ENCODE measurements at places on chromosomes 12 and 14.

DNA sequence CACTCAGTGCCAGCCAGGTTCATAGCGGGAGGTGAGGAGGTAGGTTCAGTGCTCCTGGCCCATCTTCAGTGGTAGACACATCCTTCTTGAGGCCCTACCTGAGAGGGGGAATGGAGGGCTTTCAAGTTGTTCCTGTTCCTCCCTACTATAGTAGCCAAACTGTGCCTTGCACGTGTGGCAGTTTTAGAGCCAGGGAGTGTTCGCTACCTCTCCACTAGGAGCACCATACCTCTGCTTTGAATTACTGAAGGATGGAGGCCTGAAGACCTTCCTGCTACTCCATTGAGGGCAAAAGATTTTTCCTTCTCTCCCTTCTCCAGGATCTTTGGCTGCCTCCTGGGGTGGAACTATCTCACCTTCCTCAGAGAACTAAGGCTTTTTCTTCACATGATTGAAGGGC is 5.9 kb upstream of the ALG10 start:
- DNase-seq, result no peak

GRCh38 chr12:896031-896430 is 53.5 kb downstream of the RAD52 start:
- DNase-seq, result no peak

DNA sequence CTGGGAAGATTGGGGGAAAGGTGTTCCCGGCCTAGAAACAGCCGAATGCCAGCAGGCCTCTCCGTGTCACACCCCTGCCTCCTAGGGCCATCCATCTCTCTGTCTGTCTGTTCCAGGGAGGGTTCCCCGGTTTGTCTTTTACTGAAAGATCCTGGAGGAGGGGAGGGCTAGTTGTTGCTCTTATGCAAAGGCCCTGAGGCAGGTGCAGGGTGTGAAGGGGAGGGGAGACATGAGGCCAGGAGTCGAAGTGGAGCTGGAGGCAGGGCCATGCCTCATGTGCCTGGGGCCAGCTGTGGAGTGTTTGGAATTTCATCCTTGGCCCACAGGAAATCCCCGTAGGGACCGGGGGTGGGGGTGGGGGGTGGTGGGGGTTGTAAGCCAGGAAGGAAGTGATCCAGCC is 8.7 kb upstream of the RCOR1 start:
- DNase-seq, result no peak

- DNase-seq, result no peak
Measured at GRCh38 chr12:123479442-123480180, 21.7 kb downstream of the SNRNP35 start.

DNA sequence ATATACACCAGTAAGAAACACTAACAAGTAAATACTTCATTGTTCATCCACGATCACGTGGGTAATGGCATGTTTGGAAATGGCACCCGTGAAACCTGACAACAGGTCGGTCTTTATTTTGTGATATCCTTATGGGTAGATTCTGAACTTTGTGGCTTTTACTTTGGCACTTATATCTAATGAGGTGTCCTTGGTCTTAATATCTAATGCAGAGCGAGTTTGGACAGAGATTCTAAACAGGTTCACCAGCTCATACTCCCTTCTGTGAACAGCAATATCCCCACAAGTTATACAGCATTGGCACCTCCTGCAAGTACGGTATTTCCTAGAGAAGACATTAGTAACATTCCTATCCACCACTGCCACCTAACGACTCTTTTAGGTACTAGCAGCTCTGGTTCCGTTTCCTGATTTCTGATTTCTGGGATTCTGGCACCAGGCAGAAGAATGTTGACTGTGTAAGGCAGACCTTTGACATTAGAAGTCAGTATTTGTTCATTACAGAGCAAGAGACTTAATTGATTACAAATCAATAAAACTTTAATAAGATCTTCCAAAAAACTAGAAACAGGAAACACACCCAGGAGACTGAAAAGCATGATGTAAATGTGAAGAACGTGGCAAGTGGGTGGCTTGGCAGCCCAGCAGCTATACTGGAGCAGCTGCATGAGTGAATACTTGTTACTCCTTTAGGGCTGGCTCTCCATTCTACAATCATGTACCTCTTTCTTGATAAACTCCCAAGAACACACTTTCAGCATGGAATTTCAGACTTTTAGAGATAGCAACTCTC is 2.5 kb downstream of the ANG start:
- DNase-seq, result peak; percentile 18

GRCh38 chr12:56590237-56590830 is 39.8 kb downstream of the BAZ2A start:
- peak; percentile 5 for DNase-seq

DNA sequence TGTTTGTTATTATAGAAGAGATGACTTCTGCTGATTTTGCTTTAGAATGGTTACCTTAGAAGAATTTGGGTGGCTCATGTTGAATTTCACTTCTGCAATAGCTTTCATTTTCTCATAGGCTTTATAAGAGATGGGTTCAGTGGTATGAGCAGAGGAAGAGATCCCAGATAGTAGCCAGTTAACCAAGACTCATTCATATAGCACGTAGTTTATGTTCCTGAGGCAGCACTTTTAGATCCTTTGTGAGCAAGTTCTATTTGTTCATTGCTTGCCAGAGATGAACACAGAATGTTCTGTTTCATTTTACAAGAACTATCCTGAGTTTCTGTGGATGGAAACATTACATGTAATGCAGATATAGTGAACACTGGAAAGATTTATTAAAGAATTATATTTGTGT is 32.2 kb downstream of the RAB21 start:
- no peak for DNase-seq

DNA sequence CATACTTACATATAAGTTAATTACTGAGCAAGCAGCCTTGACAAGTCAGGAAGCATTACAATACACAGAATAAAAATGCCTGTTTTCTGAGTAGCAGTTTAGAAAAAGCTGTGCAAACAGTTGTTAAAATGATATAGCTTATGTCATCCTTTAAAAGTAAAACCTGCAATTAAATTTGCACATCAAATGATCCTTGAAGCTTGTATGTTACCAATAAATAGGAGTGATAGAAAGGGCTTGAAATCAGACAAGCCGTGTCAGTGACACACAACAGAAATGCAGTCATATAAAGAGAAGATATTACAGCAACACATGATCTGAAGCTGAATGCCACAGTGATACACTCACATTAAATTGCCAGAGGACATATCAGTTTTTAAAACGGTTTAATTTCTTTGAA is 70.0 kb downstream of the EPS8 start:
- DNase-seq, result no peak

DNA sequence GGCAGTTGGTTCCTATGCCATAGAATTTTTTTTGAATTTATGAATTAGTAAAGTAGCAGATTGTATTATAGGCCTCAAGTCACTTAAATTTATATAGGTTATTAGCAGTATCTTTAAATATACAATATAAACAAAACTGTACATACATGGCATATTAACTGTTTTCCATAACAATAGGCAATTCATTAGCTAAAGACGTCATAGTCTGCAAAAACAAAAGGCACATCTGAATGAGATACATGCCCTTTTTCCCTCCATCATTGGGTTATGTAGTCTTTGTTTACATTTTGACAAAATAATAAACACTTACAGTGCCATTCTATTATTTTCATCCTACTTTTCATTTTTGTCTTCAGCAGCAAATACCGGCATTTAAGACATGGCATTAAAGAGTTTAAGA is 1.1 kb upstream of the VCPKMT start:
- no peak for DNase-seq

GRCh38 chr14:100049220-100049619 is 16.0 kb upstream of the EVL start:
- no peak for DNase-seq

- no peak for DNase-seq
Measured at GRCh38 chr14:88681755-88682494, 110.8 kb downstream of the EML5 start.

DNA sequence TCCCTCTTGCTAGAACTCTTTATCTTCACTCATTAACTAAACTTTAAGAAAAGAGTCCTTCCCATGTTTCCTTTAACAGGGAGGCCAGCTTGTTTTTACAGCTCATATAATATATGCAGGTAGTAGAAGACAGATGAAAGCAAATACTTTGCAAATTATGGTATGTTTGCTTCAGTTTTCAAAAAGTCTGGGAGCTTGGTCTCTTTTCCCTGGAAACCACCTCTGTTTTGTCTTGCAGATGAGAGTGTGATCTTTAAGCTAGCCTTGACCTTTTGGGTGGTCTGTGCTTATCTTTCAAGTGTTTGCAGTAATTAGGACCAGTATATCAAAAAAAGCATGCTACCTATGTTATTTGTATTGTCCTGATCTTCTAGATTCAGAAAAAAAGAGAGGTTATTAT is 62.7 kb downstream of the ERC1 start:
- no peak for DNase-seq

DNA sequence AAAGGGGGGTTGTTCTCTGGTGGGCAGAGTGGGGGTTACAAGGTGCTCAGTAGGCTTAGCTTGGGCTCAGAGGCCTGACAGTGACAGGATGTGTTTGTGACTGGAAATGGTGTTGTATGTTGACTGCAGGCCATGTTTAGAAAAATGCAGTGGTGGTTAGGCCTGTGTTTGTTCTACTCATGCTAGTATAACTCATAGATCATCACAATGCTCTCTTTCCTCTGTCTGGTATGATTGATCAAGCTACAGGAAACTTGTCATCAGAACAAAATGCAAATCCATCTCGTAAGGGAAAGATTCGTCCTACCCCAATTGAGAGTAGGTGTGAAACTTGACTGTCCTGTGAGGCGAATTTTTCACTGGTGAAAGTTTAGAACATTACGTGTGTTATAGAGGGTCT is 11.8 kb downstream of the TPH2 start:
- no peak for DNase-seq

GRCh38 chr14:21874946-21875345 is 201.3 kb upstream of the OR4E1 start:
- DNase-seq, result no peak

DNA sequence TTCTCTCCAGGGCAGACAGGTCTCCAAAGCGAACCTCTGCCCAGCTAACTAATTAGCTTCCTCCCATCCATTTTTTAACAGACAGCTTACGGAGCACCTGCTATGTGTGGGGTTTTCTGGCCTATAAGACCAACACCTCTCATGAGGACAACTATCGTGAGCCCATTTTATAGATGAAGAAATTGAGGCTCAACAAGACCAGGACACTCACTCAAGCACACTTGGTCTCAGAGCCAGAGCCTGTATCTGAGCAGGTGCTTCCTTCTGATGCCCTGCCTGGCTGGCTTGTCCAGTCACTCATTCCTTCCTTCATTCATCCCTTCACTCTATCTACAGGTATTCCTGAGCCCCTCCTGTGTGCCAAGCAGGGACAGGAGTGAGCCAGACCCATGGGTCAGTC is 6.1 kb downstream of the TRPV4 start:
- no peak for DNase-seq

DNA sequence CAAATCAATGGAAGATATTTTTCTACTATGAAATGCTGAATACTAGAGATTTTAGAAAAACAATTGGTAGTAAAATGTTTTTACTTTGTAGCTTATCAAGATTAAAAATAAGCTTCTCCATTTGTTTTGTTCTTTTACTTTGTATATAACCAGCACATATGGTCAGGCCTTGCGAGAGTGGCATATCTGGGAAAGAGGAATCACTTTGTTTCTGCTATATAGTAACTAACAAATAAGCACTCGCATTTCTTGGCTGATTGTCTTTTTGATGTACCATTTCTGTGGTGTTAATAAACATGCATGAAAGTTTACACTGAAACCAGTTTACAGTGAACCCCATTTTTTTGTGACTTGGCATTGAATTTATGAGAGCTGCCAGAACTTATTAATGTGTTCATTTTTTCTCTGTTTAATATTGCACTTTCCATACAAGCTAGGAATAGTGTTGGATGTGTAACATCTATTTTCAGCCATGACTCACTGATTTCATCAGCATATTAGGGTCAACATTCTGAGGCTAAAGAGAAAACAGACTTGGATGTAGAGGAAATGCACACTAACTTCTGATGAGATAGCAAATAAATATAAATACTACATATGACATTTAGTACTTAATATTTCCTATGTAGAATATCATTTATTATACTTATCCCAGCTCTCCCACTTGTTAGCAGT is 635.5 kb downstream of the KCNH5 start:
- no peak for DNase-seq

- no peak for DNase-seq
Measured at GRCh38 chr14:74893614-74894091, 11.9 kb downstream of the DLST start.

DNA sequence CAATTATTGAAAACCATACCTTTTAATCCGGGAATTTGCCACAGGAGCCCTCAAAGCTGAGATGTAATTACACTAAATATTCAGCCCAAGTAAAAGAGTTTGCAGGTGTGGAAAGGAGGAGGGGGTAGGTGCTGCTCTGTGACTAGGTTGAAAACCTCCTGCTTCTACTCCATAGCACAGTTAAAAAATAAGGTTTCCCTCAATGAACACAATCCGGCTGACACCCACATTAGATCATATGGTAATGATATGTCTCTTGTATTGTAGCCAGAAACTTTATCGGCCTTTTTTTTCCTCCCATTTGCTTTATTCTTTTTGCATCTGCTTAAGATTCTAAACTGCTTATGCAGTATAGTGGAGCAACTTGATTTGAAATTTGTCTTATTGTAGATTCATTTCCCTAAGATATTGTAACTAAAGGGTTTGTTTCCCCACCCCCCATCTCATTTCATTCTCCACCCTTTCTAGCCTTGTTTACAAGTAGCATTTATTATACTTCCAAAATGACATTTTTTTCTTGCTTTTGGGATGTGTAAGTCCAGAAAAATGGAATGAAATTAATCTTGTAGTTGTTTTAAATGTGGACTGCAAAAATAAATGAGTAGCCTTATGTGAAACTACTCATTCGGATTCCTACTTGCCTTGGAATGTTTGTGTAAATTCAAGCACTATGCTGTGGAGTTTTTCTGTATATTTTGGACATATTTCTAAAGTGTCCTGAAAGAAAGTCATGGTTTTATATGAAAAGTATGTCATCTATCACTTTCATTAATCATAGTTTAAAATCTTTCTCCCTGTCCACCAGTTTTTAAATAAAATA is at the start of gene DCN:
DCN (minus strand) TSS at position 182 of the 820 bp plus-strand sequence. CDS start 4,265 bp downstream, outside the sequence.
- no peak for DNase-seq

- DNase-seq, result no peak
Measured at GRCh38 chr14:106013879-106014376, 487.5 kb downstream of the TMEM121 start.

DNA sequence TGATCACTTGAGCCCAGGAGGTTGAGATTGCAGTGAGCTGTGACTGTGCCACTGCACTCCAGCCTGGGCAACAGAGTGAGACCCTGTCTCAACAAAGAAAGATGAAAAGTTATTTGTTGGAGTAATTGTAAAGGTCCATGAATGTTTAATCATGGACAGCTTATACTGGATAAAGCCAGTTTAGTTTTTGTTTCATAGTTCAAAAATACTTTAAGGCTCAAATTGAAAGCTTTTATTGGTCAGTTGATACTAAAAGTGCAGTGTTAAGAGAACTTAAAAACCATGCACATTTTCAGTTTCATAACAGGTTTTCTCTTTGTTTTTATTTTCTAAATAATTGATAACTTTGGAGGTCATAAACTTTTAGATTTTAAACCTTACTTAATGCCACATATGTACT is 108.4 kb downstream of the MON2 start:
- no peak for DNase-seq

DNA sequence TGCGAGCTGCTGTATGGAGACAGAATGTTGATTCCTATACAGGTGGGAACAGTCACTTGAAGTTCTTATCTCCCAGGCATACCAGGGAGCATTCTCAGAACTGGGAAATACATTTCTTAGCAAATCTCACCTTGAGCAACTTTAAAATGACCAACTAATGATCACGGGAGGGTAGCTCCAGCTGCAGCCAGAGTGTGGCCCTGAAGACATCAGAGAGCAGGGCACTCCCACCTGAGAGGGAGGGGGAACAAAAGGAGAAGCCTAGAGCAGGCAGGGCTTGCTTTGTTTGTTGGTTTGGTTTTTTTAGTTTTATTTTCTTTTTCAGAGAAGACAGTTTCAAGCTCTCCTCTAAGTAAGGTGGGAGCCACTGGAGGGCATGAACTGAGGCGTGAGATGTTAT is 101.1 kb downstream of the OTX2 start:
- no peak for DNase-seq

Measured in stimulated activated naive CD4-positive, alpha-beta T cell (primary cell).